ENCODE measurements at places on chromosomes 7 and 10.

DNA sequence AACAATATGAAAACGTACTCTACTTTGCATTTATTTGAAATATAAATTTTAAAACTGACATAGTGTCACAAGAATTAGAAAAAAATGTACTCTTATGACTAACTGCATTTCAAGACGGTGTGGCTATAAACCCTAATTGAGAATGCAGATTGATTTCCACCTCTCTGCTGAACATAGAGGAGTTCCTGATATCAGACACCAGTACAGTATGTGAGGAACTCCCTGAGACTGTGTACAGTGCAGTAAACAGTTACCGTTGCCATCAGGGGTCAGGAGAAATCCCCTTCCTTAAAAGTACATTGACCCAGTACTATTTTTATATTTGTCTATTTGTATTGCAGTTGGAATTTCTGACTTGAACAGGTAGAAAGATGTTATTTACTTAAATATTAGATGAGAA, 61.8 kb upstream of the DKK1 start:
- DNase-seq, result no peak

DNA sequence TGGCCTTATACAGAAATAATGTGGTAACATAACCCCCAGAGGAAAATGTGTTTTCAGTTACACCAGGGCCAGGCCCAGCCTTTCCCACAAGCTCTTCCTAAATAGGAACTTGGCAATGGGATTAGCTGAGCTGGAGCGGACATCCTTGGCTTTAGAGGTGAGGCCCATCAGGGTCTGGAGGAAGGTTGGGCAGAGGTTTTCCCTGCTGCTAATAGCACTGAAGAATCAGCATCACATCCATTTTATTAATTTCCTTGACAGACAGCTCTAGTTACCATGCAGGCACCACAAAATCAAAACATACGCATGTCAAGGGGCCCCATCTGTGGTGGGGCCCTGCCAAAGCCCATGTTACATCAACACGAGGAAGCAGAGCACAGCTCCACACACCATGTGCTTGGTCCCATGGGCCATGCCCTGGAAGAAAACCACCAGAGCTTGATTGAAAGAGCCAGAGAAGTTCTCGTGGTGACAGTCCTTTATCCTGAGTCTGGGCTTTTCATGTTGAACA, 566.6 kb downstream of the KCNMA1 start:
- DNase-seq, result no peak

GRCh38 chr7:23893942-23894891, 184.2 kb downstream of the STK31 start:
- DNase-seq, result no peak

GRCh38 chr10:114471906-114472876, 67.9 kb upstream of the AFAP1L2 start:
- no peak for DNase-seq
